Sigmoid colon (tissue), 7 donors: ENCODE measurements at places on chromosomes 13 and 19. TPM values are rescaled to one million over a fixed set of nuclear protein-coding genes. Genes with fewer than 3 reads are reported as not detected.

DNA sequence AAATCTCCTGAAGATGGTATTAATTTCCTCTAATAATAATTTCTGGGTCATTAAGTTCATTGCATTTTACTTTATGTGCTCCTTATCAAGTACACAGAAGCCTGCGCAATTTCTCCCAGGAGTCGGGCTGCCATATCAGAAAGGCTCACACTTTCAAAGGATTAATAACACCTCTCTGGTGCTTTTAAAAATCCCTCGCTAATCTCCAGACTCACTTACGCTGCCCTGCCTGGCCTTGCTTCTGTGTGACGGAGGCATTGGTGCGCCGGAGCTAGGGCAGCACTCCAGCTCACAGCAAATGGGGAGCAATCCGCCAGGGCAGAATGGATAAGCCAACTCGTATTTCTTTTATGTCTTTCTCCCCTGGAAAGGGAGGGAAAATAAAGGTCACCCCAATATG is 300.8 kb downstream of the EFNB2 start:
- DNase-seq, result no peak
- H3K36me3 ChIP-seq, result no peaks in the 10 kb centered on the region
- no peaks in the 10 kb centered on the region for H3K27me3 ChIP-seq
- no peaks in the 10 kb centered on the region for H3K4me1 ChIP-seq

DNA sequence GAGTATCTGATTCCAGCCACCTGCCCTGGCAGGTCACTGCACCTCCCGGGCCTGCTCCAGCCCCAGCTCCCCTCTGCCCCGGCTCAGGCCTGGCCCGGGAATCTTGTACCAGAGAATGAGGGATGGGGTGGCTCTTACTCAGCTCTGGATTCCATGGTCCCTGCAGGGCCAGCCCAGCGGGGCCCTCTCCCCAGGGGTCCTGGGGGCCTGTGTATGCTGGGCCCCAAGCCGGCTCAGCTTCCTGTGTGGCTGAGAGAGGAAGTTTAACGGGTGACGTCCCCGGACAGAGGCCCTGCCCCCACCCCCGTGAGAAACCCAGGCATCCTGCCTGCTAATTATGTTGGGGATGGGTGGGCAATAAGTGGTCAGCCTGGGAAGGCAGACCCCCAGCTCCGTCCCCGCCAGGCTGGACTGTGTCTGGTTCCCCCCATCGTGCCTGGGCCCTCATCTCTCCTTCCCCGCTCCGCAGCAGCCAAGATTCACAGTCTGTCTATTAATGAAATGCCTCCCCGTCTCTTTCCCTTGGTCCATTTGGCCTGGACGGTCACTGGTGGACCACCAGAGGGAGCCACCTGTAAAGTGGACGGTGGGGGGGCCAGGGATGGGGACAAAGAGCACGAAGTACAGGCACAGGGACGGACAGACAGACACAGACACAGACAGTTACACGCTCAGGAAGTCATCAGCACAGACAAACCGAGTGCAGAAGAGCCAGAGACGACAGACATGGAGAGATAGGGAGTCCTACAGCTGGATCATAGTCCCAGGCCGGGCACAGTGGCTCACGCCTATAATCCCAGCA is at the start of gene DENND1C:
TSS of gene DENND1C (minus strand) at position 247 of the 802 bp plus-strand sequence. CDS start at position 155, 92 bp downstream.
- H3K27ac ChIP-seq, result no peak within 1 kb of the TSS
- no peak within 1 kb of the TSS for H3K4me3 ChIP-seq
- H3K27me3 ChIP-seq, result peaks cover 5% of the 10 kb centered on the region
- H3K4me1 ChIP-seq, result peaks cover 4% of the 10 kb centered on the region
- DNase-seq, result no peak

GRCh38 chr19:34313188-34313587 is 51.8 kb upstream of the GPI start:
- peaks cover 9% of the 10 kb centered on the region for H3K4me1 ChIP-seq
- no peaks in the 10 kb centered on the region for H3K36me3 ChIP-seq
- no peaks in the 10 kb centered on the region for H3K27me3 ChIP-seq
- H3K27ac ChIP-seq, result no peak overlapping the region

DNA sequence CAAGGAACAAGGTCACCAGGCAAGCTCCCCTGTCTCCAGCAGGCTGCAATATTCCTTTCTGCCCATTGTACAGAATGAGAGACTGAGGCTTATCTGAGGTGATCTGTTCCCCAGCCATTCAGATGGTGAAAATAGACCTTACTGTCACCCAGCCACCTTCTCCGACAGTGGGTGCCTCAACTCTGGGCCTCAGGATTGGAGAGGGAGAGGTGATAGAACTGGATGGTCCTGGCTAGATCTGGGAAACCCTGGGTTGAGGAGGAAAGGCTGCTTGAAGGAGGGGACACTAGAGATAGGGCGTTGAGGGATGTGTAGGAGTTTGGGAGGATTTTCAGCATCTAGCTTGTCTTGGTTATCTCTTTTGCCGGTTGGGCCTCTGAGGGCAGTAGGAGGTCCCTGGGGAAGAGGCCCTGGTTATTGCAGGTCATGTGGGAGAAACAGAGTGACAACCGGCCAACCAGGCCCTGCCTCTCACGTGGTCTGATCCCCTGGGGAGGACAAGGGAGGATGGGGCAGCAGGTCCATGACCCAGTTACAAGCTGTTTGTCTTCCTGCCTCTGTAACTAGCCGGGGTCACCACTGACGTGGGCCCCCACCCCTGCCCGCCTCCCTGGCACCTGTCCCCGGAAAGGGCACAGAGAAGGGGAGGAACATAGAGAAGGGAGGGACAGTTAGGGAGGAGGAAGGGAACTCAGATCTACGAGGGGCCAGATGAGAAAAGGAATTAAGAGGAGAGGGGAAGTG is 8.2 kb downstream of the NFIC start:
- H3K4me1 ChIP-seq, result peaks cover 84% of the 10 kb centered on the region
- no peaks in the 10 kb centered on the region for H3K27me3 ChIP-seq
- H3K36me3 ChIP-seq, result no peaks in the 10 kb centered on the region

The FREM2 gene
- total RNA-seq, result 8.2 TPM

The C13orf42 gene
- not detected for total RNA-seq
